Psoas muscle (tissue), 8 donors: ENCODE measurements at places on chromosomes 7 and 10. TPM values are rescaled to one million over a fixed set of nuclear protein-coding genes. Genes with fewer than 3 reads are reported as not detected.

- H3K27ac ChIP-seq: no peak overlapping the region
- no peak for DNase-seq
- no peaks in the 10 kb centered on the region for H3K36me3 ChIP-seq
- H3K4me3 ChIP-seq: no peak overlapping the region
- H3K27me3 ChIP-seq: peaks cover 2% of the 10 kb centered on the region
Measured at GRCh38 chr7:31076641-31077310, 24.7 kb downstream of the ADCYAP1R1 start.

TRIM50 gene
- polyA plus RNA-seq: 0.17 TPM

DNA sequence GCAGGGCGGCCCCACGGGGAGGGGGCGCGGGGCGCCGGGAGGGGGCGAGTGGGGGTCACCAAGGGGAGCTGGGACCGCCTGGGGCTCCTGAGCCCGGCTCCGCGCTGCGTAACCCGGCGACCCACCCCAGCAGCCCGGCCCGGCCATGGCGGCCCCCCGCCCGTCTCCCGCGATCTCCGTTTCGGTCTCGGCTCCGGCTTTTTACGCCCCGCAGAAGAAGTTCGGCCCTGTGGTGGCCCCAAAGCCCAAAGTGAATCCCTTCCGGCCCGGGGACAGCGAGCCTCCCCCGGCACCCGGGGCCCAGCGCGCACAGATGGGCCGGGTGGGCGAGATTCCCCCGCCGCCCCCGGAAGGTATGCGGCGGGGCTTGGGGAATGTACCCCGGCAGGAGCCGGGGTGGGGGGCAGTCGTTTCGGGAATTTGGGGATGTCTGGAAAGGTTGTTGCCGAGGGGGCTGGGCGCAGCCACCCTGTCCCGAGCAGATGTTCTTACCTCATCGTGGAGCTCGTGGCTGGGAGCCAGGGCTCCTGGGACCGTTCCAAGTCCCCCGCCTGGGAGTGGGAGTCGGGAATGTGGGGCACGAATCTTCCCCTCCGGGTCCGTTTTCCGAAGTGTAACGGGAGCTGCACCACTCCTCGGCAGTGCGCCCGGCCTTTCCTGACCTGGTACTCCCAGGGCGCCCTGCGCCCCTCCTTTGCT lies 431 bp downstream of the ZYX start:
- peak; percentile 90 for DNase-seq
- no peaks in the 10 kb centered on the region for H3K27me3 ChIP-seq
- peak overlapping the region; percentile 98 for H3K4me3 ChIP-seq
- H3K27ac ChIP-seq: peak overlapping the region; percentile 100

COBL gene
- 122 TPM for polyA plus RNA-seq

LDB3 gene
- polyA plus RNA-seq: 108 TPM

CDNF gene
- polyA plus RNA-seq: 4.9 TPM
